ENCODE measurements at places on chromosomes 1 and 21. TPM values are rescaled to one million over a fixed set of nuclear protein-coding genes. Genes with fewer than 3 reads are reported as not detected.

DNA sequence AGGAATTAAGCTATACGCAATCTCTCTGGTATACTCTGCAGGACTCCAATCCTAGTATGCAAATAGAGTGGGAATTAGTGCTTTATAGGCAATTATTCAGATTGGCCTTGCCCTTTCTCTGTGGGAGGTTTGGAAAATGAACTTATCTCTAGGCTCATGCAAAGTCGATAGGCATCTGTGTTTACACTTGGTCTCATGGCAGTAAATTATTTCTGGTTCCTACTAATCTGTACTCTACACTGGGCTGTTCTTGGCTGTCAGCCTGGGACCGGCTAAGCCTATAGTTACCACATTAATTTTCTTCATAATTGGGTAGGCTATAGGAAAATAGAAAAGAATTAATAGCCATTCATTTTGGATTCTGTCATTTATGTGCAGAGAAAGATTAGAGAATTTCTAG, 544.6 kb downstream of the AMY1C start:
- H3K36me3 ChIP-seq: no peaks in the 10 kb centered on the region
- H3K4me1 ChIP-seq: no peaks in the 10 kb centered on the region
- DNase-seq: no peak
- no peak overlapping the region for H3K4me3 ChIP-seq

- no peak overlapping the region for H3K27ac ChIP-seq
- DNase-seq: no peak
- H3K36me3 ChIP-seq: peaks cover 10% of the 10 kb centered on the region
- H3K4me3 ChIP-seq: no peak overlapping the region
These were observed 1.2 kb upstream of the MKNK1 start for GRCh38 chr1:46605232-46605631.

- no peaks in the 10 kb centered on the region for H3K27me3 ChIP-seq
- peaks cover 11% of the 10 kb centered on the region for H3K36me3 ChIP-seq
- no peak overlapping the region for H3K4me3 ChIP-seq
- no peak overlapping the region for H3K27ac ChIP-seq
These were observed 52.6 kb downstream of the DESI2 start for GRCh38 chr1:244705261-244706234.

- no peaks in the 10 kb centered on the region for H3K4me1 ChIP-seq
- H3K27ac ChIP-seq: no peak overlapping the region
- H3K27me3 ChIP-seq: no peaks in the 10 kb centered on the region
- no peaks in the 10 kb centered on the region for H3K36me3 ChIP-seq
These were observed 116.7 kb downstream of the FASLG start for GRCh38 chr1:172775606-172776005.

GRCh38 chr1:95431235-95431634, 197.2 kb downstream of the RWDD3 start:
- H3K36me3 ChIP-seq: no peaks in the 10 kb centered on the region
- H3K4me1 ChIP-seq: peaks cover under 1% of the 10 kb centered on the region
- no peaks in the 10 kb centered on the region for H3K27me3 ChIP-seq
- no peak overlapping the region for H3K4me3 ChIP-seq
- H3K27ac ChIP-seq: no peak overlapping the region

GRCh38 chr1:72362538-72362937, 80.2 kb upstream of the NEGR1 start:
- DNase-seq: no peak
- H3K4me3 ChIP-seq: no peak overlapping the region
- no peak overlapping the region for H3K27ac ChIP-seq
- no peaks in the 10 kb centered on the region for H3K4me1 ChIP-seq
- no peaks in the 10 kb centered on the region for H3K36me3 ChIP-seq

DNA sequence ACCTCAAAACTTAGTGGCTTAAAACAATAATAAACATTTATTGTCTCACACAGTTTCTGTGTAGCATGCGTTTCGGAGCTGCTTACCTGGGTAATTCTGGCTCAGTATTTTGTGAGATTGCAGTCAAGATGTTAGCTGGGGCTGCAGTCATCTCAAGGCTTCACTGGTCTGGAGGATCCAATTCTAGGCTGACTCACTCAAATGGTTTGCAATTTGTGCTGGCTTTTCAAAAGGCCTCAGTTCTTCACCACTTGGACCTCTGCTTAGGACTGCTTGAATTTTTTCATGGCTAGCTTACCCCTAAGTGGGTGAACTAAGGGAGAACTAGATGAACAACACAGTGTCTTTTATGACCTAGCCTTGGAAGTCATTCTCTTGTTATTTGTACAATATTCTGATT, 21.0 kb downstream of the XPR1 start:
- H3K4me1 ChIP-seq: no peaks in the 10 kb centered on the region
- peaks cover 2% of the 10 kb centered on the region for H3K36me3 ChIP-seq
- H3K27me3 ChIP-seq: no peaks in the 10 kb centered on the region
- H3K4me3 ChIP-seq: no peak overlapping the region
- DNase-seq: no peak
- H3K27ac ChIP-seq: no peak overlapping the region

DNA sequence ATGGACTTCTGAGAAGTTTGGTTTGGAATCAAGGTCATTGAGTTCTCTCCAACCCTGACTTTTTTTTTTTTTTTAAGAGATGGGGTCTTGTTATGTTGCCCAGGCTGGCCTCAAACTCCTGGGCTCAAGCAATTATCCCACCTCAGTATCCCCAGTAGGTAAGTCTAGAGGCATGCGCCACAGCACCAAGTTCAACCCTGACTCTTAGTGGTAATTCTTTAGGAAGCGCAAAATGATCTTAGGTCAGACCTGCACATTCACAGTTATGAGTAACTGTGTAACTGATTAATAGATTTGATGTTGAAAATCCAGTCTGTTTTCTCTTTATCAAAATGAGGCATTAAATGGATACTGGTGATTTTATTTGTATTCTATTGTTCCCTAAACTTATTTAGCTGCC, 95.9 kb downstream of the GREM2 start:
- no peaks in the 10 kb centered on the region for H3K36me3 ChIP-seq
- no peaks in the 10 kb centered on the region for H3K4me1 ChIP-seq
- no peak for DNase-seq
- H3K27me3 ChIP-seq: no peaks in the 10 kb centered on the region
- no peak overlapping the region for H3K27ac ChIP-seq
- H3K4me3 ChIP-seq: no peak overlapping the region

GRCh38 chr1:201946224-201946908, at the start of gene LMOD1:
Gene LMOD1, minus strand, starts transcription at chr1:201946548. Its CDS starts 208 bp downstream, at chr1:201946340.
- DNase-seq: peak; percentile 94
- peak within 1 kb of the TSS; percentile 69 for H3K27ac ChIP-seq
- peak within 1 kb of the TSS; percentile 34 for H3K4me3 ChIP-seq
- H3K27me3 ChIP-seq: peaks cover 9% of the 10 kb centered on the region

- no peak overlapping the region for H3K27ac ChIP-seq
- no peaks in the 10 kb centered on the region for H3K36me3 ChIP-seq
- H3K4me1 ChIP-seq: peaks cover 2% of the 10 kb centered on the region
- peaks cover 3% of the 10 kb centered on the region for H3K27me3 ChIP-seq
- H3K4me3 ChIP-seq: no peak overlapping the region
These were observed 18.7 kb upstream of the F5 start for GRCh38 chr1:169604781-169605560.

- H3K36me3 ChIP-seq: no peaks in the 10 kb centered on the region
- H3K27me3 ChIP-seq: no peaks in the 10 kb centered on the region
- peaks cover 9% of the 10 kb centered on the region for H3K4me1 ChIP-seq
- H3K4me3 ChIP-seq: no peak overlapping the region
- no peak for DNase-seq
- H3K27ac ChIP-seq: no peak overlapping the region
These were observed 33.0 kb downstream of the APP start for GRCh38 chr21:26137379-26138060.

DNA sequence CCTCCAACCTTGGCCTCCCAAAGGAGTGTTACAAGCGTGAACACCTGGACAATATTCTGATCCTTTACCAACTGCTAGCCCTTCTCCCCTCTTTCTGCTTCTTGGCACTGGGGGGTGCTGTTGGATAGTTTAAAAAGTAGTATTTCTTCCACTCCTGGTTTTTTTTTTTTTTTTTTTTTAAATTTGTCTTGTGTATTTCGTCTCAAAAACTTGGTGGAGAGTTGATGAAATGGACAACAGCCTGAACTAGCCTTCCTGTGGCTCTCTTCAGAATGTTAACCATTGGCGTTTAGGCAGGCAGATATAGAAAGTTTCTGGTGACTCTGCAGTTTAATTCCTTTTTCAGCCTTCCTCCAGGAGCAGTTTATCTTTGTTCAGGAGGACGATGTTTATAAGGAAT, 69.7 kb upstream of the USP24 start:
- no peaks in the 10 kb centered on the region for H3K4me1 ChIP-seq
- peak; percentile 78 for DNase-seq
- no peak overlapping the region for H3K27ac ChIP-seq
- H3K27me3 ChIP-seq: no peaks in the 10 kb centered on the region

- no peak for DNase-seq
- H3K36me3 ChIP-seq: no peaks in the 10 kb centered on the region
- H3K27me3 ChIP-seq: no peaks in the 10 kb centered on the region
- H3K4me1 ChIP-seq: no peaks in the 10 kb centered on the region
These were observed 18.4 kb downstream of the ATP1A4 start for GRCh38 chr1:160169553-160170399.

DNA sequence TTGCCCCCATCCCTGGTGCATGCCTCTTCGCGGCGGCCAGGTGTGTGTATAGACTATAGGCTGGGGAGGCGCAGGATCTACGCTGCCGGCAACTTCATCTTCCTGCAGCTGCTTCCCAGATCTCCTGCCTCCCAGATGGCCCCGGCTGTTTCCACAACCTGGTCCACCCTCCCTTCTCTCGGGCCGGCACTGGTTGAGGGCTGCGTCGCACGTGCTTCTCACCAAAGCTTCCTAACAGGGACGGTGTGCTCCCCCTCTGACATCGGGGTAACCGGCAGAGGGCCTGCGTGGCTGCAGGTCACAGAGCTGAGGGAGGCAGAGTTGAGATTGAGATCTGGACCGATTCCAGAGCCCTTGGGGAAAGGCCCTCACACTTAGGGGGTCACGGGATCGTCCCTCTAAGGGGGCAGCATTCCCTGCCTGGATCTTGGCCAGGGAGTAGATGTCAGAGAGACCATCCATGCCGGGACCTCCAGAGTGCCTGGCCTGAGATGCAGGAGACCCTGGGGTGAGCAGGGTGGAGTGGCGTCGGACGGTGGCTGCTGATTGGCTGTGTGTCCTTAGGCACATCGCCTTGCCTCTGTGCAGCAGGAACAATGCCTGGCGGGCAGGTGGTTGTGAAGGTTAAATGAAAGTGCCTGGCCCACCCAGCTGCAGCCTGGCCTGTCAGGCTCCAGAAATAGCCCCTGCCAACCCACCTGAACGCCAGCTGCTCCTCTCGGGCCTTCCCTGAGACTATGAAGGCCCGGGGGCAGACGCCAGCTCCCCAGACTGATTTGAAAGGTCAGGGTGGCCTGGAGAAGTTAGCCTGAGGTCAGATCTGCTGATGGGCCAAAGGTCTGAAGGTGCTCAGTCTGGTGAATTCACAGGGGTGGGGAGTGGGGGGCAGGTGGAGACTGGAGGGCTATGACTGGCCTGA, 6.1 kb upstream of the MASP2 start:
- H3K4me1 ChIP-seq: no peaks in the 10 kb centered on the region
- H3K36me3 ChIP-seq: no peaks in the 10 kb centered on the region
- peak; percentile 41 for DNase-seq
- H3K4me3 ChIP-seq: no peak overlapping the region

GRCh38 chr21:46032100-46032499, 50.5 kb downstream of the COL6A1 start:
- no peaks in the 10 kb centered on the region for H3K36me3 ChIP-seq
- DNase-seq: no peak
- no peaks in the 10 kb centered on the region for H3K4me1 ChIP-seq
- H3K27me3 ChIP-seq: no peaks in the 10 kb centered on the region

CYP4A11 gene
- not detected for total RNA-seq

- H3K27me3 ChIP-seq: no peaks in the 10 kb centered on the region
- no peak for DNase-seq
- peaks cover 15% of the 10 kb centered on the region for H3K4me1 ChIP-seq
- no peak overlapping the region for H3K27ac ChIP-seq
These were observed 66.3 kb upstream of the FGGY start for GRCh38 chr1:59230622-59231021.

Measured in lung (tissue), 17 donors.